ENCODE measurements at places on chromosomes 6 and 20.

DNA sequence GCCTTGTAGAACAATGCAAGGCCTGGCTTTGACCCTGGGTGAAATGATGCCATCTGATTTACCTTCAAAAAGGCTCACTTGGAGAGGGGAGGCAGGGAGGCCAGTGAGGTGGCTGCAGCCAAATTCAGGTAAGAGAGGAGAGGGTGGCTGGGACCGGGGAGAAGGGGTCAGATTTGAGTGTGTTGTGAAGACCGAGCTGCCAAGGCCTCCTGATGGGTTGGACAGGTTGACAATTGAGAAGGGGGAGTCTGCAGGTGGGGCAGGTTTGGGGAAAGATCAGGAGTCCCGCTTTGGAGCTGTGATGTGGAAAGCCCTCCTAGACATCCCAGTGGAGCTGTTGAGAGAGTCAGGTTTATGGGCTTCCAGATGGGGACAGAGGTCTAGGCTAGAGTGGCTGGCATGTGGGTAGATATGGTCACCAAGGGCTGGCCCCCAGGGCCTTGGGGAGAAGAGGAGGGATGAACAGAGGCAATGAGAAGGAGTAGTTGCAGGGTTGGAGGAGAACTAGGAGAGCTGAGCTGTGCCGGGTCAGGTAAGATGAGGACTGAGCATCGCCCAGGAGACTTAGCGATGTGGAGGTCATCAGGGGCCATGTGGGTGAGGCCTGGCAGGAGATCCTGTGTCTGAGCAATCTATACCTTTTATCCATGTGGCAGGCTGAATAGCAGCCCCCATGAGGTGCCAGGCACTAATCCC, 70.5 kb upstream of the TOX2 start:
- no peak for DNase-seq

GRCh38 chr6:107493158-107494057, 3.5 kb downstream of the SOBP start:
- no peak for DNase-seq

DNA sequence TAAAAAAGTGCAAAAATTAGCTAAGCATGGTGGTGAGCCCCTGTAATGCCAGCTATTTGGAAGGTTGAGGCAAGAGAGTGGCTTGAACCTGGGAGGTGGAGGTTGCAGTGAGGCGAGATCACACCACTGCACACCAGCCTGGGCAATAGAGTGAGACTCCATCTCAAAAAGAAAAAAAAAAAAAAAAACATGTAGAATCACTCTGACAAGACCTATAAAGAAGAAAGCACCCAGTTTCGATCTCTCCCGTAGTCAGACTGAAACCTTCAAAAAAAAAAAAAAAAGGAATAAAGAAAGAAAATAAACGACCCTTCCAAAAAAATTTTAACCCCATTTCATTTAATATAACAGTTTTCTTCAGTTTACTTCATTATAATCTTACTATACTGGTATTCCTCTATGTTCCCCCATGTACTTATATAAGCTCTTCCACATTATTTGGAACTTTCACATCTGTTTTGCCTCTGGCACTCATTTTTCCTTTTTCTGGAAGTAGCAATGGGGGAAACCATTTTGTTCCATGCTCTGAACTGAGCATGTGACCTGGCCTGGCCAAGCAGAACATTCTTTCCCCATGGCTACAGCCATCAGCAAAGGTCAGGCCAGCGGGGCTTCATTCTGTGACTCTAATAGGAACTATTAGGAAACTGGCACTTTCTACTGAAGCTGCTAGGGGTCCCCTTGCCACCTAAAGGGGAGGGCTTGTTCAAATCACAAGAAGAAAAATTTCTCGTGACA, 9.6 kb downstream of the SLC18B1 start:
- no peak for DNase-seq

GRCh38 chr20:58420798-58421496, 31.9 kb downstream of the VAPB start:
- DNase-seq, result no peak

- DNase-seq, result no peak
These were observed 115.3 kb downstream of the COL12A1 start for GRCh38 chr6:75090576-75090975.

GRCh38 chr20:4217349-4217841, 202.0 kb upstream of the RNF24 start:
- DNase-seq, result no peak
